Thymus (tissue), 14 donors: ENCODE measurements at places on chromosomes 1 and 21. TPM values are rescaled to one million over a fixed set of nuclear protein-coding genes. Genes with fewer than 3 reads are reported as not detected.

GRCh38 chr1:28437924-28438699, 67.7 kb upstream of the RCC1 start:
- H3K4me3 ChIP-seq: peak overlapping the region; percentile 10
- no peak for DNase-seq
- H3K36me3 ChIP-seq: no peaks in the 10 kb centered on the region
- H3K27me3 ChIP-seq: no peaks in the 10 kb centered on the region
- H3K27ac ChIP-seq: peak overlapping the region; percentile 73
- peaks cover 8% of the 10 kb centered on the region for H3K4me1 ChIP-seq

DNA sequence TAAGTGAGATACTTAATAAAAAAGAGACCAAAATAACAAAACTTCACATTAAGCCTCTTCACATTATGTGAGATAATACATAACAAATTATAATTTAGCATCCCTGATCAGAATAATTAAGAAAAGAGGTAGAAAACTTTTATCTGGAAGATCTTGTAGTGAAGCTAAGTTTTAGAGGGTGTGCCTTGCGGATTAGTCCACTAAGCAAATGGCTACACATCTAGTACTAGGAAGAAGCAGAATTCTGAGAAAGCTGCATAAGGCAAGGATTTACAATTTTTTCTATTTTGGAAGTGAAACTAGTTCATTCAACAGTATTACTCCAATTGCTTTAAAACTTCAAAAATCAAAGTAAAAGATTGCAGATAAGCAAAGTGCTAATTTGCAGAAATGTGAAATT, 3.5 kb downstream of the YOD1 start:
- no peak for DNase-seq
- H3K27ac ChIP-seq: no peak overlapping the region
- peaks cover 4% of the 10 kb centered on the region for H3K36me3 ChIP-seq
- peaks cover 10% of the 10 kb centered on the region for H3K4me1 ChIP-seq
- no peak overlapping the region for H3K4me3 ChIP-seq

Gene PBX1
- 12.7 TPM for total RNA-seq

Gene BRINP3
- 0.47 TPM for total RNA-seq

- no peak overlapping the region for H3K27ac ChIP-seq
- no peak overlapping the region for H3K4me3 ChIP-seq
- no peaks in the 10 kb centered on the region for H3K27me3 ChIP-seq
- H3K4me1 ChIP-seq: no peaks in the 10 kb centered on the region
- DNase-seq: no peak
- H3K36me3 ChIP-seq: no peaks in the 10 kb centered on the region
These were observed 388.6 kb downstream of the RWDD3 start for GRCh38 chr1:95622609-95623008.
